ENCODE measurements at places on chromosomes 12 and 14.

DNA sequence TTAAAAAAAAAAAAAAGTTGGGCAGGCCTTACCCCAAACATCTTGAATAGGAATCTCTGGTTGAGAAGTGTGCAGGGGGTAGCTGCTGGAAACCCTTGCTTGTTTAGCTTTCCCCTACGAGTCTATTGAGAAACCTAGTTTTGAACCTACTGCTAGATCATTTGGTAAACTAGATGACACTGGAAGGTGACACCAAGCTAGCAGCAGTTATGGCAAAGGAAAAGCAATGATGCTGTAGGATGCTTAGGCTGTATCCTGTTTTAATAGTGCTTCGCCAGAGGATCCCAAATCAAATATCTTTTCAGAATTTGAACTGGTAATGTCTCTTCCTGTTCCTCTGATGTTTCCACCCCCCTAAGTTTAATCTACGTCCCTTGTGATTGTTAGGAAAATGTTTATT is 5.5 kb upstream of the PCED1B start:
- no peak for DNase-seq

- DNase-seq, result no peak
Measured at GRCh38 chr12:90244232-90244631, 535.6 kb upstream of the ATP2B1 start.

GRCh38 chr12:39123580-39124253 is 218.3 kb upstream of the CPNE8 start:
- DNase-seq, result no peak

DNA sequence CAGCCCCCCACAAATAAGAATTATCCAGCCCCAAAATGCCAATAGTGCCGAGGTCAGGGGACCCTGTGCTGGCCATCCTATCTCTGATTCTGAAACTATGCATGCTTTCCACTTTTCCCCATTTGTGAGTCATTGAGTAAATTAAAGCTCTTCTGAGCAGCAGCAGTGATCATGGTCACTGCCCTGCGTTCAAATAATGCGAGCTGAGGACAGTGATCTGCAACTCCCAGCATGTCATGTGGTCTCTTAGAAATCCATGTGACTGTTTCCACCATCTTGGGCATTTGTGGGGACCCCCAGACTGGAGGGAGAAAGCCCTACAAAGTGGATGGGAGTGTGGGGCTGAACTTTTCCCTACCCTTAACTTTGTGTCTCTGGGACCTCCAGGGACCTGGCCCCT is 53.8 kb downstream of the C14orf132 start:
- DNase-seq, result no peak

GRCh38 chr12:71848212-71848611 is 8.7 kb downstream of the TBC1D15 start:
- DNase-seq, result no peak

DNA sequence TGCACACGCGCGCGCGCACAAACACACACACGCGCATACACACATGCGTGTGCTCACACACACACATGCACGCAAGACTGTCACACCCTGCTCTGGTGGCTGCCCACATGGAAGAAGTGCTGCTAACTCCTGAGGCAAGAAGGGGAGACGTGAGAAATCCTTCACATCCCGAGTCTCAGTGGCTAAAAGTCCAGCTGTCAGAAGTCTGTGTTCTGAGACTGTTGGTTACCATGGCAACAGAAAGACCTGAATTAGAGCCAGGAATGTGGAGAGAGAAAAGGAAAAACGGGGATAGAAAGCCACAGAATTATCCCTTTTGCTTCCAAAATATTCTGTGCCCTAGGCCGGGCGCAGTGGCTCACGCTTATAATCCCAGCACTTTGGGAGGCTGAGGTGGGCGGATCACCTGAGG is 71.2 kb downstream of the PPFIBP1 start:
- DNase-seq, result no peak

DNA sequence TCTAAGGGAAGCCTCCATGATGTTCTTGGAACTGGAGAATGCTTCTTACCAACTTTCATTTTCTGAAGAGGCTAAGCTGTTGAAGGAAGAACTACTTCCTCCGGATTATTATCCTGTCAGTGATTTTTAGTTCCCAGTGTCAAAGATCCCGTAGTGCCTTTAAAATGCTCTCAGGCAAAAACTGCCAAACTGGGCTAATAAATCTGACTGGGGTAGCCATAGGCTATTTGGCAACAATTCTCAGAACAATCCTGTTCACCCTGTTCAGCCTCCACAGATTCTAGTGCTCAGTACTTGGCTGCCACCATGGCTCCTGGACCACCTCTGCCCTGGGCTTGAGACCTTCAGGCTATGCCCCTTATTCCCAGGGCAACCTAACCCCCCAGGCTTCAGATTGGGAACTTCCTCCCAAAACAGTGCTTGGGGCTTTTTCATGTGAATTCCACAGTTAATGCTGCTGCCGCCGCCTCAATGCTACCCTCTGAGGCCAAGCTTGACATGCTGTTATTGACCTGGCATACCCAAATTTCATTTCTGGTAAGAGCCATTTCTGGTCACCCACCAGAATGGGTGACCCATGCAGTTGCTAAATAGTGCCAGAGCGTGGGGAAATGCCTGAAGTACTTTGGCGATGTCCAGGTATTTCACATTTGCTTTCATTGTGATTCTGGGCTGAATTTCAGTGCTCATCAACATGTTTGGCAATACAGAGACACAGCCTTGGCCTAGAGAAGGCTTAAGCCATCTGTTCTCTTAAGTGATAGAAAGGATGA is 110.0 kb upstream of the ARHGAP5 start:
- no peak for DNase-seq

DNA sequence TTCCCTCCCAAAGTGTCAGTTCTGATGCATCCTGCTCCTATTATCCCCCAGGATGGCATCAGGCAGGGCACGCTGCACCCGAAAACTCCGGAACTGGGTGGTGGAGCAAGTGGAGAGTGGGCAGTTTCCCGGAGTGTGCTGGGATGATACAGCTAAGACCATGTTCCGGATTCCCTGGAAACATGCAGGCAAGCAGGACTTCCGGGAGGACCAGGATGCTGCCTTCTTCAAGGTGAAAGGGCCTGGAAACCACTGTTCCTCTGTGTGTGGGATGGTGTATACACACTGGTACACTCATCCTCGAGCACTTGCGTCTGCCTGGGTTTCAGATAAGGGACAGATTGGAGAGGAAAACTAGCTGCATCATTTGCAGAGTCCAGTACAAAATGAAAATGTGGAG is 1.0 kb downstream of the IRF9 start:
- DNase-seq, result no peak

DNA sequence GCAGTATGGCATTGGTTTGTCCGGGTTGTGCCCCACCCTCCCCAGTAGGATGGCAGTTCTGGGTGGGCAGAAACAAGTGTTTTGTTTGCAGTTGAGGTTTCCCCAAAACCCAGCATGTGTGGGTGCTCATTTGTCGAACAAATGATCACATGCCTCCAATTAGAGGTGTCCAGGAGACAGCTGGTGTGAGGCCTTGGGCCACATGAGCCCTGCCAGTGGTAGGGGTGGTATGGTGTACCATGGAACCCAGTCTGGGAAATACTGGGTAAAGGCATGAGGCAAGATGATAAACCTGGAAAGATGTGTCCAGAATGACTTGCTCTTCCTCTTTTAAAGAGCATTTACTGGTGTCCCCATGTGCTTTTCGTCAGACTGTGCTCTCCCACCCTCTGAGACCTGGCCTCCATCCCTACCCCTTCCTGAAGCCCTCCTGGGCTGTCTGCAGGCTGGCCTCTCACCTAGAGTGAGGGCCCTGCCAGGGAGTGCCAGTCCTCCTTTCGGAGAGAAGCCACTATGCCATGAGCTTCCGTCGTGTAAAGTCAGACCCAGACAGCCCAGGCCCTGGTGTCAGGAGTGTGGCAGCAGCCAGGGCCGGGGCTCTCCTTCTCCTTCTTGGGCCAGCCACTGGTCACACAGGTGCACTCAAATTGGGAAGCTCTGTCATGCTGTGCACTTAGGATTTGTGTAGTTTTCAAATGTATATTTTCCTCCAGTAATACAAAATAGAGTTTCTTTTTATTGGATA is 17.6 kb downstream of the ANKRD9 start:
- no peak for DNase-seq

DNA sequence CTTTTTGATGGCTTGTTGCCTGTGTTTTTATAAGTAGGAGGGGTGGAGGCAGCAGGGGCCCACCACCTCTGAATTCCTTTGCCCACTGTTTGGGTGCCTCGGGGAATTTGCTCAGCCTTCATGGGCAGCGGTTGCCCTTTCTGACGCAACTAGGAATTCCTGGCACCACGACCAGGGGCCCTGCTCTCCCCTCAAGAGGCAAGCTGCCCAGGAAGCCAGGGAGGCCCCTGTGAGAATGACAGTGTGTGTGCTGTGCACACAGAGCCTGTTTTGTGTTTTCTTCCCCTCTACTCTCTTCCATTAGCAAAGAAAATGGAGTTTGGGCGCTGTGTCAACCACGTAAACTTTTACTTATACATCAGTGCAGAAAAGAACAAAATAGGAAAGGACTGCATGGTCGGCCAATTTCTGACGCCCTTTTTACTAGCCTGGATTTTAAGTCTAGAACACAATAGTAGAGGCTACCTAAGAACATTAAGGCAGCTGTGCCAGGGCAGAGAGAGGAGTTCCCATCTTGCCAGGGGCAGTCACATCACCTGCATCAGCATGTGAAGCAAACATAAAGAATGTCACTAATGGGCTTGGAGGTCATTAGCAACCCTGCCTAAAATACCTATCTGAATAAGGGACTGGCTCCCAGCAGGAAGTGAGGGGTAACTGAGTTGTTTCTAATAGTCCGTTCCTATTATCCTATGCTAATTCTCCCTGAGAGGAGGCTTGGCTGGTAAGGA is 17.9 kb upstream of the PTGR2 start:
- DNase-seq, result no peak

- peak; percentile 81 for DNase-seq
Measured at GRCh38 chr12:67515679-67516340, 132.7 kb upstream of the DYRK2 start.

DNA sequence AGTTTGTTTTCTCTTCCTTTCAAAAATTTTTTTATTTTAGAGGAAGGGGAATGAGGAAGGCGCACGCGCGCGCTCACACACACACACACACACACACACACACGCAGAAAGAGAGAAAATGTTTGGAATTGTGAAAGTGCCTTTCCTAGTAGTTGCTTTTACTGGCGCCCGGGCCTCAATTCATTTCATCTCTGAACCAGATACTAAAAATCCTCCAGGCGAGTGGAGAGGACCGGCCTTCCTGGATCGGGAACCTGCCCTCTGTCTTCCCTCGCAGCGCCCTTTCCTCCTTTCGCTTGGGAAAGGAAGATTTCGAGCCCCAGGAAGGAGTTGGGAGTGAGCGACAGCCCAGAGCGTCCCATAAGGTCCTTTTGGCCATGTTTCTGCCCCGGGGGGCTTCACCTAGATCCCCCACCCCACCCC is 7.8 kb upstream of the TBX3 start:
- DNase-seq, result no peak

GRCh38 chr12:121325922-121326396 is 26.3 kb downstream of the ANAPC5 start:
- no peak for DNase-seq

DNA sequence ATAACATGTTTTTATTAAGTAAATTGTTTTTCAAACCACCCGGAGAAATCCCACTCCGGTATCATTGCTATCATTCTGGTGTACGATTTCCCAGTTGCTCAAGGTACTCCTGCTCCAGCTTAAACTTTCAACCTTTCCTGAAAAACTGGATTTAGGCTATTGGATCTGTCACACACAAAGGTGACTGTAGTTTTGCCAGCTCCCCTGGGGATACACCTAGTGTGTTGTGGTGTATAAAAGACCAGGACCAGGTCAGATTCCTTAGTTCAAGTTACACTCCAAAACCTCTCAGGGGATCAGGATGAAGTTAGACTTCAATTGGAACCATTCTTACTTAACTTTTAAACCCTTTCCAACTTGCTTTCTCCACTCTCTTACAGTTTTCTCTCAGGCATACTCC is 303.9 kb downstream of the NOVA1 start:
- no peak for DNase-seq

DNA sequence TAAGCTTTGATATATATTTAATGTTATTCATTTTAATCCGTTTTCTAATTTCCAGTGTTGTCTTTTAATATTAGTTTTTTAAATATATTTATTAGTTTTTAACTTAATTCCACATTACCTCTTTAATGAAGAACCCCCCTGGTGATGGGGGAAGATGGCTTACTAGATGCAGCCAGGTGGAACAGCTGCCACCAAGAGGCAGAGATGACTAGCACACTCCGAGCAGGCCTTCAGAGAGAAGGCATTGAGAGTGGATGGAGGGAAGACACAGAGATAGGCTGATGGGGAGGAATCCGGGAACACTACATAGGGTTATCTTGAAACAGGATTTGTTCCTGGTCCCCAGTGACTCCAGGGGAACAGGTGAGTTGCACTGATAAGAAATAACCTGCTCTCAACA is 771.6 kb downstream of the LRFN5 start:
- no peak for DNase-seq

GRCh38 chr14:32593290-32593942 is 264.3 kb downstream of the AKAP6 start:
- no peak for DNase-seq

GRCh38 chr12:132015686-132016430 is 66.1 kb downstream of the EP400 start:
- DNase-seq, result no peak

GRCh38 chr14:44529026-44529425 is 21.9 kb upstream of the FSCB start:
- peak; percentile 86 for DNase-seq

DNA sequence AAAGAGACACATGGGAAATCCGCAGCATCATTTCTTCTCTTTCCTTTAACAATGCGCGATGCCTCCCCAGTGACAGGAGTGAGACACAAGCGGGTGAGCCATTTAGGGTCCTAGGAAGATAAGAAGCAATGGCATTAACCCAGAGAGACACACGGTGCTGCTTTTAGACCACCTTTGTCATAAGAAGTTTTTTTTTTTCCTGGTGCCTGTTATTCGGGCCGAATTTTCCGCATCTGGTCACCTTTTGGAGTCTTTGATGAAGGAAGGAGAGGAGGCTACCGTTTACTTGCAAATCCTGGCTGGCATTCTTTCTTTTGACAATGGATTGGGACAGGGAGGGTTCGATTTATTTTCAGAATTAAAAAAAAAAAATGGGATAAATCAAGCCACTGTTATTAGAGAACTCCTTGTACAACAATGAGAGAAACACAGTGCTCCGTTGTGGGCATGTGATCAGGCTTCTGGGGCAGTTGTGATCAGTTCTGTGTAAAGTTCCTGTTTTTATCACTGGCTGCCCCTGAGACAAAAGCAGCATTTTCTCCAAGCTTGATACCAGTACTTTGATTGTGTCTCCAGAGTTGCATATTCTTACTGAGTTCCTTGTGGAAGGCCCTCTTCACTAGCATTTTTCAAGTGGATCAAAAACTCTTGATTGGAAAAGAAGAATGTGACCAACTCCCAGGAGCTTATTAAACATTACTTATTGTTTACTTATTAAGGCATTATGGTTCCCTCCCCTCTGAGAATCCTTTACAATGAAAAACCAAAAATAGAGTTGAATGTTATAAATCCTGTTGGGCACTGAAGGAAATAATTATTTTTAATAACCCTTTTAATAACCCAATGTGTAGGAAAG is 1.1 kb downstream of the DIP2B start:
- no peak for DNase-seq

DNA sequence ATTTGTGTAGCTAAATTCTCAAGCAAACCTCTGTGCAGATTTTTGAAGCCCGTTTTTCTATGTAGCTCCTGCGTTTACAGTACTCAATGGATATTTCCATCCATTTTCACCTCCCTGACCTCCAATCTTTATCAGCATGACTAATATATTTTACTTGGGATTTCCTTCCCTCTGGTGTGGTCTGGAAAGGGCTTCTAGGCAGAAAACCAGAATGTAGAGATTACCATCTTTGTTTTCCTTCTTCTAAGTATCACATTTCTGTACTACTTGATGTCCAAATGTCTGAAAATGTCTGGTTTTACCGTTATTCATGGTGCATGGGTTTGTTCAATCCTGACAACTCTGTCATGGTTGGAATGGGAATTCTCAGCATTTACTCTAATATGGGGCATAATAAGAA is 907.6 kb upstream of the FLRT2 start:
- DNase-seq, result no peak
